ENCODE measurements at places on chromosomes 5 and 9.

DNA sequence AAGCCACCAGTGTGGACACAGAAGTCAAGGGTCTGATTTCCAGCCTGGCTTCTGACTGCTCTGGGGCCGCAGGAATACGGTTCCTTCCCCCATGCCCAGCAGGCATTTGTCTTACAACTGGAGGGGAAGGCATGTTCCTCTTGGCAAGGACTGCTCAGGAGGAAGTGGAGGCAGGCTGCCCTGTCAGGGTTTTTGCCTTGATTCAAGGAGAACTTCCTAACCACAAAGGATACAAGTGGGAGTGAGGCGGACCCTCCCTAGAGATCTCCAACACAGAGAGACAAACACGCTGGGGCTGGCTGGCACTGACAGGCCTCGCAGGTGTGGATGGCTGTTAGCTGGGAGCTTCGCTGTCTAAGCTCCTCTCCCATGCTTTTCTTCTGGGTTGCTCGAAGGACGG lies 19.1 kb downstream of the TGFBI start:
- DNase-seq = no peak

- no peak for DNase-seq
Measured at GRCh38 chr9:99234618-99235017, 12.5 kb downstream of the SEC61B start.

GRCh38 chr9:35162605-35163315 lies 951 bp downstream of the UNC13B start:
- no peak for DNase-seq

DNA sequence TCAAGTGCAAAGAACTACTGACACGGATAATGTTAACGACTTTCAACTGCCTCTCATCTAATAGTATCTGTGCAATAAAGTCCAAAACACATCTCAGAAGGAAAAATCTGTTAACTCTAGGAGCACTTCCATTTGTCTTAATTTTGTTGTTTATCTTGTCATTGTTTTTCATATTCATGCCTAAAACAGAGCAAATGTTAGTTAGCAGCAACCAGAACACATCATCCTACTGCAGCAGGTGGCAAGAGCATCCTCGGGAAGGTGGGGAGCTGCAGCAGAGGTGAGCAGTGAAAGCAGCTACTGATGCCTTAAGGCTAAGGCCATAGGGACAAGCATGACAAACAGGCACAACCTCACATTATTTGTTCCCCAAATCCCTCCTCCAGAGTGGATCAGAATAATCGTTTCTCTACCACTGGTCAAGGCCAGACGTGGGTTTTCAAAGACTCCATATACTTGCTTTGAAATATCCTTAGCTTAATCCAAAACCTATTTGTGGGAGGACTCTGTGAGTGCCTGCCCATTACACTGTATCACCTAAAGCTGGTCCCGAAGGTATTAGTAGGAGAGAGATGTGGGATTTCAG lies 1.0 kb downstream of the HMGCS1 start:
- DNase-seq = no peak

DNA sequence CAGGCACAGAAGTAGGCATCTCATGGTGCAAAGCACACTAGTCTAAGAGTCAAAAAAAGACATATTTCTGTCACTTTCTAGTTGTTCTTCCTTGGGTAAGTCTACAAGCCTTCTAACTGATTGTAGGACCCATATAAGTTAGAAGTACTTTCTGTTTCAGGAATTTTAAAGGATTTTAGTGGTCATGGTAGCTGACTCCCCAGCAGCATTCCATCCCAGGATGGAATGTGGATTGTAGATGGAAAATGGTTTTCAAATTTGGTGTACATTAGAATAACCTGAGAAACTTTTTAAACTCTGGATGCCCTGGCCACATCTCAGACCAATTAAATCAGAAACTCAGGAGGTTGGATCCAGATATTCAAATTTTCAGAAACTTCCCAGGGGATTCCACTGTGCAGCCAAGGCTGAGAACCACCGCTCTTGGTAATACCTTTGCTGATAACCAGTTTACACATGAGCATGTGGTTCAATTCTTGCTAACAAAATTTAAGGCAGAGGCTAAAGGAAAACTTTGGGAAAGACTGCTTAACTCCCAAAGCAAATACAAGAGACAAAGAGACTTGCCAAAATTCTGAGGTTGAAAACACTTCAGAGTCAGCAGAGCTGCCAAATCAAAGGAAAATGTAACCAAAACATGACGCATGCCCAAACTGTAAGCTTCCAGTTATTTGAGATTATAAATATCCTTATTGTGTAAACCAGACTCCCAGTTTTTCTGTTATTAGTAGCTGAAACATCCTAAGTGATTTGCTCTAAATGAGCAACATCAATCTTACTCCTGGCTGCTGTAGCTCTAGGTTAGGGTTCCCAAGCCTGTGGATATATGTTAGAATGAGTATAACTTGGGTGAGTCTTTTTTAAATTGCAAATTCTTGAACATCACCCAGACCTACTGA lies 145.4 kb upstream of the MTAP start:
- no peak for DNase-seq

DNA sequence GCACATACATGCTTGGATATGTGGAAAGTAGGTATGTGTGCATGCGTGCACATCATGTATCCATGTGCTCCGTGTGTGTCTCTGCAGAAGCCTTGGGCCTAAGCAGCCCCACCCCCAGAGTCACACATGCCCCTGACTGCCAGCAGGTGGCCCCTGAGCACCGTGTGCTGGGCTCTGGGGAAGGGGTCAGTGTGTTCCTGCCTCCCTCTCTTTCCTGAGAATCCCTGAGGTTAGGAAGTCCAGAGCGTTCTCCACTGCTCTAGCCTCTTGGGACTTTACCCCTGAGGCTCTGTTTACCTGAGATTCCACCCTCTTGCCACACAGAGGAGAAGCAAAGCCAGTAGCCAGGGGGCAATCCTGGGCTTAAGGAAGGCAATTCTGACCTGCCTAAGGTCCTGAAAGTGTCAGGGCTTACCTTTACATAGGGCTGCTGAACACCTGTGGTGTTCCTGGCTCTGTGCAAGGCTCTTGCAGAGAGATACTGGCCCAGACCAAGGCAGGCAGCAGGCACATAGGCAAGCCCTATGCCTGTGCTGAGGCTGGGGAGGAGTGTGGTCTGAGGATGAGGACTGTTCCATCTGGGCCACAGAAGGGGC lies 207.3 kb downstream of the TMEM38B start:
- DNase-seq = no peak

DNA sequence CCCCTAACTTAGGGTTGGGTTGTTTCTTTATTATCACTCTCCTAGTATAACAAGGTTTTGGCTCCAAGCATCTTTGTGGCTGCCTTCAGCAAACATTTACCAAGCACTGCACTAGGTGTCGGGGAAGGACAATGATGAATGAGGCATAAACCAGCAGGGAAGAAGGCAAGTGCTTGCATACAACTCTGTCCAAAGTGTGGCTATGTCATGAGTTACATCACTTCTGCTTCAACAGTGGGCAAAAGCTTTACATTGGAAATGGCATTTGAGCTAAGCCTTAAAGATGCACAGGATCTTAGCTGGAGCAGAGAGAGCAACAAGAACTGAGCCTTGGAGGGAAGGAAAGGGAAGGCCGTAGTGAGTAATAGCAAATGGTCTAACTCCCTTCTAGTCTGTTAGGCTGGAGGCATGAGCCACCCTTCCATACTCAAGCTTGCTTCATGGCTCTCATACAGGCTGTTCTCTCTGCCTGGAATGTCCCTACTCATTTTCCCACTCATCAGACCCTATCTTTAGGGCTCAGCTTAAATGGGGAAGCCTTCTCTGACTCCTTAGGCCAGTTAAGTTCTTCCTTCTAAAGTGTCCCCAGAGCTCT lies 121.8 kb downstream of the SEMA6A start:
- no peak for DNase-seq

- no peak for DNase-seq
Measured at GRCh38 chr9:14205463-14205862, 108.5 kb downstream of the NFIB start.

DNA sequence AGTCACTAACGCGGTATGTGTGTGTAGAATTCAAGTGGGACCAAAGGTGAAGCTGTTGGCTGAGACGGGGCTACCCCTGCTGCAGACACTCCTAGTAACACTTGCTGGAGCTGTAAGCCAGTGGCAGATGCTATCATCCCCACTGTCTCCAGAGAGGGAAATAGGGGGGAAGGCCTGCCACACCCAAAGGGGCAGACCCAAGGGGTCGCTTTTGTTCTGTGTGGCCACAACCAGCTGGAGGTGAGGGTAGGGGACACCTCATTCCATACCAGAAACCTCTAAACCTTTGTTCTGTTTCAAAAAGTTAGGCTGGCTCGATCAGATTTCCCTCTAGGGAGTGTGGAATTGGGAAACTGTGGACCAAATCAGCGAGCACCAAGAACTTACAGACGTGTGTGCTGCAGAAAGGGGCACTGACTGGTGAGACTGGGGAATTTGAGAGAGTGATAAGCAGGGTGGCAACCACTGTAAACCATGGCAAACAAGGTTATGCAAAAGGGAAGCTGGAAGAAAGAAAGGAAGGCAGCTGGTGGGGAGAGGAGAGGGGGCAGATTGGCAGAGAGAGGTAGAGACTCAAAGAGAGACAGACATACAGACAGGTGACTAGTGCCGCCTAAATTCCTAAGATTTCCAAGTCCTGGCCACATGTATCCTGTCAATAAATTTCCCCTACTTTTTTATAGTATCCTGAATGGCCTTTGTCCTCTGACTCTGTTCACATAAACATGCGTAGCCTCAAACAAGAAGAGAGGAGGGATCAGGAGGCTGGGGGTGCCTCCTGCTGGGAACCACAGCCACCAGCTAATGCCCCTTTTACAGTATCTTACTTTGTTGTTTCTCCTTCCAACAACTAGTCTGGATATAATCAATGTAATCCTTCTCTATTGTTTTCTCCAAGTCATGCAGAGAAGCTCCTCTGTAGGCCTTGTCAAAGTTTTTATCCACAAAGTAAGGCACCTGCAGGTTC lies 15.6 kb upstream of the SPATA24 start:
- no peak for DNase-seq

GRCh38 chr5:162047279-162047678 lies 20.3 kb upstream of the GABRG2 start:
- no peak for DNase-seq

GRCh38 chr5:3896098-3896497 lies 300.5 kb downstream of the IRX1 start:
- no peak for DNase-seq

- DNase-seq = no peak
Measured at GRCh38 chr9:23659346-23660006, 166.6 kb downstream of the ELAVL2 start.

GRCh38 chr5:152125661-152126205 lies 201.1 kb upstream of the GLRA1 start:
- DNase-seq = no peak

GRCh38 chr9:125646621-125647100 lies 60.3 kb downstream of the MAPKAP1 start:
- DNase-seq = no peak

DNA sequence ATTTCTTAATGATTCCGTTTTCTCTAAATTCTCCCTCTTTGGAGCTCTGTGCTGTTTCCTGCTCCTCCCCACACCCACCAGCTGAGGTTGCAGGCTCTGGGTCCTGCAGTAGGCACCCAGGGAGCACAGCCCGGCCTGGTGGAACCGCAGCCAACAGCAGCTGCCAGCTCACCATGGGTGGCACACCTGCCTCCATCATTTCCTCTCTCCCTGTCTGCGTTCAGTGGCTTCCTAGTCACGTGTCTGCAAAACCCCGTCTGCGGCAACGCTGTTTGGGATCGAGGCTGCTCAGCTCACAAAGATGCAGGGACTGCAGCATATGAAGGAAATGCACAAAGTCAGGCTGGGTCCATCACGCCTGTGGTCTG lies 367.8 kb downstream of the IRX2 start:
- no peak for DNase-seq

DNA sequence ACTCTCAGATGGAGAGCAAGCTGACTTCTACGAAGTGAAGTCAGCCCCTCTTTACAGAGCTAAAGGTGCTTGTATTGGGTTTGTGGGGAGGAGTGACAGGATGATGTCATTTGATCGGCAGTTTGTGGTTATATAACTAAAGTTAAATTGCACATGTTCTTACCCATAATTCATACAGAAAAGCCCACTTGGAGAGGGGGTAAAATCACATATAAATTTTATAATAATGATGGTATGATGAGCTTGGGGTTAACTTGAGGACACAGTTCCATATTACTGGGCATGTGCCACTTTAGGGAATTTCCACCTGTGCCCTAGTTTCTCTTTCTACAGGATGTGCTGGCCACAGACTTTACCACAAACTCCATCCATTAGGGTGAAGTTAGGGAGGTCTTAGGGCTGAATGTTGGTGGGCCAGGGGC lies 1178.6 kb upstream of the CDH9 start:
- DNase-seq = no peak

- DNase-seq = no peak
Measured at GRCh38 chr9:134591082-134591571, 50.5 kb upstream of the COL5A1 start.

DNA sequence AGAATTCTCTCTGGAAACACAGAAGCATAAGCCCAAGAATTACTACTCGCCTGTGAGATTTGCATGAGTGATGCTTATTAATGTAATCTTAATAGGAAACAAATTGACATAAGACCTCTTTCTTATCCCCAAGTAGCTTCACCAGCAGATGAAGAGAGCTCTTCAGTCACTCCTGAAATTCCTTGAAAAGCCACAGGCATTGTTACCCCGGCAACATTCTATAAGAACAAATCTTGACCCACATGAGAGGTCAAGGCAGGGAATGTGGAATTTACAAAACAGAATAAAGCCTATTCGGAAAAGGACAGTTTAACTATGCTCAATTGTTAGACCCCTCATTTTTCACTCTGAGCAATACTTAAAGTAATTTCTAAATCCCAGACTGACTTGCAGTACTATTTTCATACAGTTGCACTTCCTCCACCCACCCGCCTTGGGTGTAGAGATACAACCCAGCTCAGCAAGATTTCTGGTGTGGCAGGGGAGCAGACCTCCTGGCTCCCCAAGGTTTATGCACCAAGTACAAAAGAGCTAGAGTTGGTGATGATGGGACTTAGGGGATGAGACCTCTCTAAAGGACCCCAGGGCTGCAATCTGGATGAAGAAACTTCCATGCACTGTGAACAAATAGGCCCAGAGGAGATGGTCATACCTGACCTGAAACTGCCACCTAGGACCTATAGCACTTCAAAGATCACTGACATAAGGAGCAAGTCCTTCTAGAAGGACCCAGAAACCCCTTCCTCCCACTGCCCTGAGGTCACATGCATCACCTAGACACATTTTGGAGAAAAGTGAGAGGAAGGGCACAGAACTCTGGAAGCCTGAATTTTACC lies 242.1 kb downstream of the ZNF608 start:
- no peak for DNase-seq

DNA sequence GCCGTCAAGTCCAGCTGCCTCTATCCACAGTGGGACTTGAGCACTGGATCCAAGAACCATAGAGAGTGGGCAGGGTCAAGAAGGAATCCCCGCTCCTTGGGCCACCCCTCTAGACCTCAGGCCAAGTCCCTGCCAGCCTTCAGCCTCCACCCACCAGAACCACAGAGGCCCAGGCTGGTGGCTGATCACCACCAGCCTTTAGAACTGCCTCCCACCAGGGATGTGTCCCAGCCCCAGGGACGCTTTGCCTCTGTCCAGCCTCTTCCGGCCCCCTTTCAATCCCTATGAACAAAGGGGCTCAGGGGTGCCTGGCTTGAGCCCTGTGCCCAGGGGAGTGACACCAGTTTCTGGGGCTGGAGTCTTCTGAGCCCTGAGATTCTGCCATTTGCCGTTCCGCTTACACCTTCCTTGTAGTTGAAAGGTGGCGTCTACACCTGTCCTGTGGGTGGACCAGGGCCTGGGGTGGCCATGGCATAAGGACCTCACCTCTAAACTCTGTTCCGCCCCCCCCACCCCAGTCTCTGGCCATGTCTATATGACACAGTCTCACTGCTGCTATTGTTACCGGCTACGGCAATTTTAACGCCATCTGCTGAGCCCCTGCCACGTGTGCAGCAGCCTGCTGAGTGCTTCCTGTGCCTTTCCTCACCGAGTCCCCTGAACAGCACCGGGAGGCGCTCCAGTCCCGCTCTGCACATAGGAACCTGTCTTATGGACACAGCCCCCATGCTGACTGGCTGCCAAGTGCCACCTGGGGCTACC lies 35.7 kb upstream of the ORM1 start:
- no peak for DNase-seq

Data from activated T-helper 9 cell treated with anti-CD3 and anti-CD28 coated beads, Interleukin-2, amount 50 U/mL, for 16 hours (primary cell).